NCI-H510A (cell line): ENCODE measurements at places on chromosomes 4 and X.

DNA sequence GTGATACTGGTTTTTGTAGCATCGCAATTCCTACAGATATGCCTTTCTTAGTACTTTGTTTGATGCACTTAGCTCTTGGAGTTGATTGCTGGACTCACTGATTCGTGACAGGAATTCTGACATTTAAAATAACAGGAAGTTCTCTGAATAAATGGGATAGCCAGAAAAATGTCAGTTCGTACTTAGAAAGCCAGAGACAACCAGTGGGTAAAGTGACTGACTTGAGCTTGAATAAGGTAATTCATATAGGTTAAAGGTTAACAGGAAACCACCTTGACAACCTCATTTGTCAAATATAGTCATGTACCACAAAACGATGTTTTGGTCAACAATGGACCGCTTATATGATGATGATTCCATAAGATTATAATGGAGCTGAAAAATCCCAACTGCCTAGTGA is 181.4 kb downstream of the RPA4 start:
- DNase-seq = no peak

DNA sequence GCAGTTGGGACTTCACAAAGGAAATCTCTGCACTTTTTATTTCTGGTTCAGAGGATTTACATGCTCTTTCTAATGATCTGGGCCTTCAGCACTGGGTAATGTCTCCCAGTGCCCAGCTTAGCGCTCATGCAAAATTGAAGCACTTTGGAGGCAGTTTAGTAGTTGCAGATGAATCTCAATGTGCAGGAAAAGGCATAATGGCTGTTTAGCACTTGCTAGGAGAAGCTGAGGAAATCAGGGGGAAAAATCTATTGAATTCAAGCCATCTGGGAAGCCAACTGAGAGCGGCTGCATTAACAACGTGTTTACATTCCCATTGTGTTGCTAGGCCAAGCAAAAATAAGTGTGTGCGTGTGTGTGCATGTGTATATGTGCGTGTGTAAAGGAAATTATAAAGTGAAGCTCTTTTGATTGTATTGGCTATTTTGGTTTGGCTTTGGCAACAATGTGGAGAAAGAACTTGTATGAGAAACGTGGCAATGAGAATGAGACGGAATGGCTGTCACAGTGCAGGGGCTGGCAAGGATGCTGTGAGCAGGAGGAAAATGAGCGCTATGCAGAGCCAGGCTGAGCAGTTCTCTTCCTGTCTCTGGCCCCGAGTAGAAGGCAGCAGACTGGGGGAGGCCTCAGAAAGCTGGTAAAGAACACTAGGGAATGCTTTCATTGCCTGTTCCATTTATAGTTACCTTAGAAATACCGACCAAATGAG is 231.5 kb downstream of the UNC5C start:
- DNase-seq = no peak

DNA sequence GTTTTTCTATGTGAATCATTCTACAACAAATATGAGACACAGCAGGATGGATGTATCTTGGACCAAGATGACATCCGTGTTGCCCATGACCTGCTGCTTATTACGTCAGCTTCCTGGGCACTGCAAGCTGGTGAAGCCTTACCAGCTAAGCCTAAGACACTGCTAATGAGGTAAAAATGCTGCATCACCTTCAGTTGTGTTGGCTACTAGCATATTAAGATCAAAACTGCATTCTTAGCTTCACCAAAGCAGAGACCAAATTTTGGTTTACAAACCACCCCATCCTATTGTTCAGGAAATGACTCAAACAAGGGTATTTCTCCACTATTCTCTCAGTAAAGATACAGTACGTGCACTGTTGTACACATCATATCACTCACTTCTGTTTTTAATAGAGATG is 50.3 kb downstream of the MAML3 start:
- DNase-seq = no peak

- no peak for DNase-seq
Measured at GRCh38 chr4:96729641-96730040, 889.7 kb downstream of the PDHA2 start.

DNA sequence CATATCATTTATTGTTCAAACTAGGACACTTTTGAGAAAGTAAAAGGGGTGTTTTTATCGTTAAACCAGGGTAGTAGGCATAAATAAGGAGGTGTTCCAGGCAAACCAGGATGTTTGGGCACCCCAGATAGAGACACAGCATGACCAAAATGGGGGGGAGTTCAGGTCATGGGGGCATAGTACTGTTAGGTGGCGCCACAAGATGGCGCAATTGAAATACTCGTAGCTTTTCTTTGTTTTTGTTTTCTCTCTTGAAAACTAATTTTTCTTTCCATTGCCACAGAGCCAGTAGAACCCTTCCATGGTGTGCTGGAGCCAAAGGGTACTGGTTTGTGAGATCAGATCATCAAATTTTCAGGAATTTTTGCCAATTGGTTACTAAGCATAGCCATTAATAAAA is 283.4 kb downstream of the BCOR start:
- no peak for DNase-seq
